ENCODE measurements at places on chromosomes 6 and 20. TPM values are rescaled to one million over a fixed set of nuclear protein-coding genes. Genes with fewer than 3 reads are reported as not detected.

The ZSCAN31 gene
- total RNA-seq, result 2.3 TPM

The CNPY3 gene
- total RNA-seq, result 36.7 TPM

The SDC4 gene
- 210 TPM for total RNA-seq

The HLA-DQA2 gene
- not detected for total RNA-seq

The TRIM31 gene
- total RNA-seq, result not detected

The LRRC73 gene
- total RNA-seq, result 0.16 TPM

The VNN1 gene
- not detected for total RNA-seq

The RBM38 gene
- 7.2 TPM for total RNA-seq

The LAMP5 gene
- not detected for total RNA-seq

The MAP3K5 gene
- 17.2 TPM for total RNA-seq

The DEF6 gene
- total RNA-seq, result 0.81 TPM

The PAK1IP1 gene
- total RNA-seq, result 18.2 TPM

The SIRPD gene
- total RNA-seq, result not detected

The WFDC8 gene
- total RNA-seq, result not detected

The TCF15 gene
- not detected for total RNA-seq

The MCCD1 gene
- not detected for total RNA-seq

The MAP7 gene
- 3.7 TPM for total RNA-seq

The HRH3 gene
- not detected for total RNA-seq

The GSTA3 gene
- total RNA-seq, result not detected

The LINC00237 gene
- total RNA-seq, result not detected

The OR2H1 gene
- not detected for total RNA-seq

The NHLRC1 gene
- 4.1 TPM for total RNA-seq

The CALHM5 gene
- total RNA-seq, result 4.4 TPM

The ARMH2 gene
- not detected for total RNA-seq

The TREML2 gene
- not detected for total RNA-seq

The RFX6 gene
- not detected for total RNA-seq

The RPRD1B gene
- total RNA-seq, result 21.6 TPM

The GSTA5 gene
- not detected for total RNA-seq

The PNPLA1 gene
- not detected for total RNA-seq

The ZNF322 gene
- total RNA-seq, result 19.5 TPM

The WFDC12 gene
- total RNA-seq, result not detected

The SLC32A1 gene
- total RNA-seq, result not detected

The C6orf141 gene
- 0.12 TPM for total RNA-seq

The ZBP1 gene
- not detected for total RNA-seq

The SCUBE3 gene
- total RNA-seq, result 3.0 TPM

The SCAND1 gene
- total RNA-seq, result 44.9 TPM

The FAM83B gene
- total RNA-seq, result not detected

The KCNK16 gene
- total RNA-seq, result not detected

The IL20RA gene
- total RNA-seq, result 0.49 TPM

The BPIFB4 gene
- not detected for total RNA-seq

The OSTM1 gene
- 30.3 TPM for total RNA-seq

The PIGU gene
- 8.8 TPM for total RNA-seq

The NRSN1 gene
- total RNA-seq, result not detected

The BPHL gene
- total RNA-seq, result 19.1 TPM

The PRL gene
- not detected for total RNA-seq

The PGC gene
- total RNA-seq, result not detected

The HLA-DPB1 gene
- 10.9 TPM for total RNA-seq

The ACTL10 gene
- 2.3 TPM for total RNA-seq

All from hair follicle dermal papilla cell (primary cell).